ENCODE measurements at places on chromosomes 12 and 14.

DNA sequence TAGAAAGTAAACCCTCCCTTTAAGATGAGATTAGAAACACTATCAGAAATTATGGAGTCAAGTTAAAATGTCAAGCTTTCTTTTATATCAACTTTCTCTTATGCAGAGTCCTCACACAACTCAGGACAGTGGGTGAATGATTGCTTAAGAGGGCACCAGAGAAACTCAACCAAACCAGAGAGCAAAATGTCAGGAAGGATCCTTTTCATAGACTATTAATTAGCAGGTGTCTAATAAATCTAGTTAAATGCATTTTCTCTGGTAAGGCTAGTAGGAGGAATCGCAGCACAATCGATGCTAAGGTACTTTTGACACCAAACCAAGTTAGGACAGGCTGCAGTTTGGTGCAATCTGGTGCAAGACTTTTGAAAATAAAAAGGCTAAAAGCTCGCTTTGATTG is 614.7 kb upstream of the FOXG1 start:
- no peak for DNase-seq

DNA sequence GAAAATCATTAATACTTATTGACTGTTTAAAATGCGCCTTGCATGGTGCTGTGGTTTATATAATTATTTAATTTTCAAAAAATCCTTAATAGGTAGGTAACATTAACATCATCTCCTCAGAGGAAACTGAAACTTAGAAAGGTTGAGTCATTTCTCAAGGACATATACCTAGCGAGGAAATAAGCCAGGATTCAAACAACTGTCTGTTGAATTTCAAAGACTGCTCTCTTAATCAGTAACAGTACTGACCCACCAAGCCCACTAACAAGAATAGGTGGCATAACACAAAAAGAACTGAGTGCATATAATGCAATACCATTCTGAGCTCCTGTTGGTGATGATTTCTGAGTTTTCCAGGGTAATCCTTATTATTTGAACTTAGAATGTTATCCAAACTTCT is 174.3 kb downstream of the SOX5 start:
- no peak for DNase-seq

- DNase-seq, result no peak
Measured at GRCh38 chr14:100159865-100160533, 554 bp upstream of the DEGS2 start.

DNA sequence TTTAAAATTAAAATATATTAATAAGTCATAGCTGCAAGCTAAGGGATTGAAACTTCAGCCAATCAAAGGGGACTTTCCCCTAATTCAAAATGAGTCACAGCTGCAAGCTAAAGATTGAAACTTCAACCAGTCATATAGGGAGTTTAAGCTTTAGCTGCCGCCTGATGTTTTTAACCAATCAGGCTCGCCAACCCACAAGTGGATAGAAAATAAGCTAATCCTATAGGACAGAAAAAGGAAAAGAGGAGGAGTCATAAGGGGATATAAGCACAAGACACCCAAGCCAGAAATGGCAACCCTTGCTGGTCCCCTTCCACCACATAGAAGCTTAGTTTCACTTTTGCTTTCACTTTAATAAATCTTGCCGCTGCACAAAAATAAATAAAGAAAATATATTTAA is 1154.6 kb downstream of the GALC start:
- DNase-seq, result peak; percentile 16

DNA sequence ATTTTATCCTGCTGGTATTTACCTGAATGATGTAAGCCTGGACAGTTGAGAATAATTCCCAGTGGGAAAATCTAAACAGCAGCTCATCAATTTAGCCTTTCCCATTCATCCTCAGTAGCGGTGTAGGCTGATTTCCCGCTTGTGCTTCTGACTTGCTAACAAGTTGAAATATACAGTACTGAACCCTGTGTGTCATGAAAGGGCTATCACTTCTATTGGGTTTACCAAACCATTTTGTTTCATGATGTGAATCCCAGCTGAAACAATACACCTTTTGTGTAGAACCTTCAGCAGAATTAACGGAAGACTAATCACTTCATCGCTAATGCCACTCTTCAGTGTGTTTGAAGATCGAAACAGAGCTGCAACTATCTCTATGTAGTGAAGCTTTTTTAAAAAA is 88.4 kb downstream of the POLR3B start:
- no peak for DNase-seq

- DNase-seq, result peak; percentile 22
Measured at GRCh38 chr12:32120419-32120818, 13.8 kb downstream of the BICD1 start.

DNA sequence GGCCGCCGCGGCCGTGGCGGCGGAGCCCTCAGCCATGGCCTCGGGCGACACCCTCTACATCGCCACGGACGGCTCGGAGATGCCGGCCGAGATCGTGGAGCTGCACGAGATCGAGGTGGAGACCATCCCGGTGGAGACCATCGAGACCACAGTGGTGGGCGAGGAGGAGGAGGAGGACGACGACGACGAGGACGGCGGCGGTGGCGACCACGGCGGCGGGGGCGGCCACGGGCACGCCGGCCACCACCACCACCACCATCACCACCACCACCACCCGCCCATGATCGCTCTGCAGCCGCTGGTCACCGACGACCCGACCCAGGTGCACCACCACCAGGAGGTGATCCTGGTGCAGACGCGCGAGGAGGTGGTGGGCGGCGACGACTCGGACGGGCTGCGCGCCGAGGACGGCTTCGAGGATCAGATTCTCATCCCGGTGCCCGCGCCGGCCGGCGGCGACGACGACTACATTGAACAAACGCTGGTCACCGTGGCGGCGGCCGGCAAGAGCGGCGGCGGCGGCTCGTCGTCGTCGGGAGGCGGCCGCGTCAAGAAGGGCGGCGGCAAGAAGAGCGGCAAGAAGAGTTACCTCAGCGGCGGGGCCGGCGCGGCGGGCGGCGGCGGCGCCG is 381 bp downstream of the YY1 start:
- DNase-seq, result no peak

DNA sequence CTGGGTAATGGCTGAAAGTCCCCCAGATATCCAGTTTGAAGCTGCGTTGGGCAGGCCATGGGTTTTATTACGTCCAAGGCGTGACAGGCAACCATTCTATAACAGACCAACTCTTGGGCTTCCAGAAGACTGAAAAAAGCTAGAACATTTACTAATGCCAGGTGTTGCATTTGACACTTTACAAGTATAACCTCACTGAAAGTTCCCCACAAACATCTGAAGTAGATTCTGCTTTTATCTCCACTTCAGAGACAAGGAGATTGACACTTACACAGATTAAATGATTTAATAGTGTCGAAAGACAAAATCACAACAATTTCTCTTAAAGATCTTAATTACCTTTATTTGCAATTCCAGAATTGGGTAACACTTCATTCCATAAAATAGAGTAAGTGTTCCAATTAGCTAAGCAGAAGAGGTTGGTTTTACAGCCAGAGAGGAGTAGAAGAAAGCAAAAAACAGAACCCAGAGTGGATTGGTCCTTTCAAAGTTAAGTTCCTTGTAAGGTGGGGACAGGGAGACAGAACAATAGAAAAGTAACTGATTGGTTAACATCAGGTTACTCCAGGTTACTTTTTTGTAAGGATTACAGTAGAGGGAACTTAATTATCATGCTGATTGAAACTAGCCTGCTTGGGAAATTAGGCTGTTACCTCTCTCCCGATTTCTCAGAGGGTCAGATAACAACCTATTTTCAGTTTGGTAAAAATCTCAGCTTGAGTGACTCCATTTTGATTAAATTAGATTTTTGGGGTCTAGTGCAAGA is 11.3 kb downstream of the SOCS2 start:
- no peak for DNase-seq

- DNase-seq, result peak; percentile 56
Measured at GRCh38 chr12:13436696-13437391, 240.3 kb downstream of the EMP1 start.

- DNase-seq, result peak; percentile 29
Measured at GRCh38 chr12:162467-163307, 51.3 kb downstream of the SLC6A12 start.

DNA sequence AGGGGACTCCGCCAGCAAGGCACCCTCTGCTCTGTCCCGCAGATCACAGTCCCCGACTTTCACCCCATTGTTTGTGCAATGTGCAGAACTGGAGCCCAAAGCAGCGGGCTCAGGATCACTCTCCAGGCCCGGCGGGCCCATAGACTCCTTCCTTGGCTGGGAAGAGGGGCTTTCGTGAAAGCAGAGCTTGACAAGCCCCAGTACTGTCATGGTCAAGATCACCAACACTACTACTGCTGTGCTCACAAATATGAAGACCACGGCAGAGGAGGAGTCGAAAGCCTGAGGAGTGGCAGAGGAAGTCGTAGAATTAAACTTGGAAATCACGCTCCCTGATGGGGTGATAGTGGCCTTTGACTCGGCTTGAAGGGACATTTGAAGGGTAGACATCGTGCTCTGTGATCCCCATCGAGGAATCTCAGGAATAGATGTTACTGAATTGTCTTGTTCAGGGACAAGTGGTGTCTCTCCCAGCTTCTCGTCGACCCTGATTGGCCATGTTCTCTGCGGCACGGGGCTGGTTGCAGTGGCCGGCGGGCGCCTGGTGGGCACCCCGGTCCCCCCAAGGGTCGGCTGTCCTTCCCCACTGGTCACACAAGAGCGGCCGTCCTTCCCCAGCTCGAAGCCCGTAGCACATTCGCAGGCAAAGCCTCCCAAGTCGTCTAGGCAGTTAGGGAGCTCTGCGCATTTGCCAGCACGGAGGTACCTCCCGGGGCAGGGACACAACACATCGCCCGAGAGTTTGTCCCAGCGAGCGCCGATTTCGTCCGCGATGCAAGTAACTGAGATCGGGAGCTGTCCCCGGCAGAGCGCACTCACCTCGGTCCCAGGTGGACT is 1.1 kb downstream of the CLEC14A start:
- no peak for DNase-seq

DNA sequence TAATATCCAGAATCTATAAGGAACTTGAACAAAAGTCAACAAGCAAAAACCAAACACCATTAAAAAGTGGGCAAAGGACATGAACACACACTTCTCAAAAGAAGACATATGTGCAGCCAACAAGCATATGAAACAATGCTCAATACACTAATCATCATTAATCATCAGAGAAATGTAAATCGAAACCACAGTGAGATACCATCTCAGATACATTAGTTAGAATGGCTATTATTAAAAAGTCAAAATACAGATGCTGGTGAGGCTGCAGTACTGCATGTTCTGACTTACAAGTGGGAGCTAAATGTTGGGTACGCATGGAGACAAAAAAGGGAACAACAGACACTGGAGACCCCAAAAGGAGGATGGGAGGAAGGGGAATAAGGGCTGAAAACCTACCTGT is 67.1 kb downstream of the BLTP3B start:
- no peak for DNase-seq

DNA sequence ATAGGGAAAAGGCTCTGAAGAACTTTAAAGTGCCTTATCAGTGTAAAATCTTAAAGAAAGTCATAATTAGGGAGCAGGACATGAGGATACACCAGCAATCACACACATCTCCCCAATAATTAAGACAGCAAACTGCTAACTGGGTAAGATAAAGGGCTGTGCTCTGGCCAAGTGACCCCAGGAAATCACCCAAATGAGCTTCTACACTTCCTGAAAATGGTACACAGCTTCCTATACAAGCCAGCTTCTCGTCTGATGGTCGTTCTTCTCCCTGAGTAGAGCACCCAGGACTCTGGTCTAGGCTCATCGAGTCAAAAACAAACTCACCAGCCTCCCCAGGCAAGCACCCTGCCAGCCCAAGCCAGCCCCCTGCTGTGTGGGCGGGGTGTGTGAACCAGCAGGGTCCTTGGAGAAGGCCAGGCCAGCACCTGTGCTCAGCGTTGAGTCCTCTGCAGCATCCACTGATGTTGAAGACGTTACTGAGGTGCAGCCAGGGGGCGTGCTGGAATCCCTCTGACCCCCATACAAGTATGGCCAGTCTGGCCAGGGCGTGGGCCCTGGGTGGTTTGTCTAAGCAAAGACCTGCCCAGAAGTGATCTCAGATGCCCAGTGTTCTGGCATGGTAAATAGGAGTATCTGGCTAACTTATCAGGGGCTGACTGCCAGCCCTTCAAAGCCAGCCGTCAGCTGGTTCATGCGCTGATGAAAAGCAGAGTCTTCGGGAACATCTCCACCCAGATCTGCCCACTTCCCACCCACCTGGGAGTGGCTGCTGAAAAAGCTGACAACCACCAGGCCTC is 41.4 kb downstream of the ACTN1 start:
- no peak for DNase-seq

- peak; percentile 66 for DNase-seq
Measured at GRCh38 chr14:77889971-77890442, 90.1 kb downstream of the ADCK1 start.

DNA sequence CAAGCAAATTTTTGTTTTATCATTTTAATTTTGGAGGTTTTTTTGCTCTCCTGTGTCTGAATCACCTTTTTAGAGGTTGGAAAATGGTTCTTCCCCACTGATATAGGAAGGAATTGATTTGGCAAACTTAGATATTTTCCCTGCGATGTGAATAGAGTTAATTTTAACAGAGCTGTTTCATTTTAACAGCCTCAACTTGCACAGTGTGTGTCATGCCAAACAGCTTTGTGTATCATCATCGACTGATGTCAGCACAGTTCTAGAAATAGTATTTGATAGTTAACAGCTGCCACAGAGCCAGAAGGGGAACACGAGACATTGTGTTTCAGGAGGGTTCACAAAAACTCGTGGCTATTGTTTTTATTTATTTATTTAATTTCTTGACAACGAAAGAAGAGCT is 243.1 kb upstream of the FOXN3 start:
- DNase-seq, result no peak

DNA sequence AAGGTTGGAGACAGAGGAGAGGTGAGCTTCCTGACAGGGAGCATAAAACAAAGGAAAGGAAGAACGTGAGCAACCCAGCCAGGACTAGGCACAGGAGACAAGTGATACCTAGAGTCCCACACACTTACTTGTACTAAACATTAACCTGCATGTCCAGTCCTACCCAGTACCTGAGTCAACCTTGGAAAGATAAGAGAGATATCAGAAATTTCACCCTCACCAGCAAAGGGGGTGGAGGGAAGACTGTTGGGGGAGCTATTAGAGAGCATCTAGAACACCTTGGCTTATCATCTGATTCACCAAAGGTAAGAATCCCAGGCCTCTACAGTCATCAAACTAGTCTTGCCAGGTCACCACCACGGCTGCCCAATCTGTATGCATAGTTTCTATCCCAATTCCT is 11.1 kb downstream of the KLHL33 start:
- no peak for DNase-seq

DNA sequence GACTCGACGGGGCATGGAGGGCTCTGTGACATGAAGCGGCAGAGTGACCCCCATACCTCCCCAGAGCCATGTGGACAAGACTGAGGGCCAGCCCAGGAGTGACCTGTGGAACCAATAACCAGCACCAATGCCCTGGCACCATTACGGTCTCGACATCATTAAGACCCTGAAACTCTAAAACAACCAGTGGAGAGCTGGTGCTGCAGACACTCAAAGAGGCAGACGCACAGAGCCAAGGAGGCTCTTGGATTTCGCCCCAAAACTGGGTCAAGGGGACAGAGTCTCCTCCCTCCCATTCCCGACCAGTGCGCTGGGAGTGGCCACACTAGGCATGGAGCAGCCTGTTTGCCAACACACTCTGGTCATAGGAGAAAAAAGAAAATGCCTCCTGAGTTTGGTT is 41.6 kb upstream of the VASH1 start:
- DNase-seq, result no peak

- DNase-seq, result no peak
Measured at GRCh38 chr12:1922075-1922709, 3.7 kb upstream of the CACNA2D4 start.
